ENCODE measurements at places on chromosomes 1 and 21. TPM values are rescaled to one million over a fixed set of nuclear protein-coding genes. Genes with fewer than 3 reads are reported as not detected.

DNA sequence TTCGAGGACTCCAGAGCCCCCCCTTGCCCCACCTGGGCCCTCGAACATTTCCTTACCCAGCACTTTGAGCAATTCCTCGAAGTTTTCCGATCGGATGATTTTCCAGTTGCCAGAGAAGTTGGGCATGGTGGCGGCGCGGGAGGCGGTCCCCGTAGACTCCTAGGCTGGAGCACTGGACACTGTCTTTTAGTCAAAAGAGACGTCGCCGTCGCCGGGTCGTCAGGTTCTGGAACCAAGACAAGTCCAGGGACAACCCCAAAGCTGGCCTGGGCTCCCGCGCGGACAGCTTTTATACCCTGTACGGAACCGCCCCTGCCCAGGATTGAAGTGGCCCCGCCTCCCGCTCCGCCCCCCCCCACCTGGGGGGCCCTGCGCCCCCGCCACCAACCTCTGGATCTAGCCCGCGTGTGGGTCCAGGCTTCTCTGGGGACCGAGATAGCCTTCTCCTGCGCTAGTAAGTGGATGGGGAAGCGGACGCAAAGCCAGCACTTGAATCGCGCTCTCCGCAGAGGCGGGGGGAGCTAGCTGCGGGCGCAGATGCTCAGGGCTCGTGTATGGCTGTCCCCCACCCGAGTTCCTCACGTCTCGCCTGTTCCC is at the start of gene CRABP2:
Gene CRABP2, minus strand, starts transcription at position 263 of the 597 bp plus-strand sequence. Its CDS starts 137 bp downstream, at position 126.
- no peak for DNase-seq

GRCh38 chr1:222385955-222386354 is 161.9 kb downstream of the HHIPL2 start:
- DNase-seq = no peak

GRCh38 chr1:202130816-202131522 is 8.3 kb downstream of the GPR37L1 start:
- no peak for DNase-seq

DNA sequence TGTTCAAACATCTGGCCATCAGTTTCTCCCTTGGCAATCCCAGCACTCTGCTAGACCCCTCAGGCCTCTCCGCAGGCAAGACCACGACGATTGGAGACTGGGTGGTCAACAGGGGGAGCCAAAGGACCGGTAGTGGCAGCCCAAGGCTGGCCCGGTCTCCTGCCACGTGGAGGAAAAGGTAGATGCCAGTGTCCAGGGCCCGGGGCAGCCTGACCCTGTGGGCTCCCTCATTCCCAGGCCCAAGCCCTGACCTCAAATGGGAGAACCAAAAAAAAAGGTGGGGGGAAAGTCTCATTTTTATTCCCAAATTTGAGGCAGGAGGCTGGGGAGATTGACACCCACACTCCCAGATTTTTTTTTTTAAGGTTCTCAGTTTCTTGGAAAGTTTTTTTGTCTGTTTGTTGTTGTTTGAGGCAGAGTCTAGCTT is 24.8 kb downstream of the S100A6 start:
- DNase-seq = peak; percentile 88

DNA sequence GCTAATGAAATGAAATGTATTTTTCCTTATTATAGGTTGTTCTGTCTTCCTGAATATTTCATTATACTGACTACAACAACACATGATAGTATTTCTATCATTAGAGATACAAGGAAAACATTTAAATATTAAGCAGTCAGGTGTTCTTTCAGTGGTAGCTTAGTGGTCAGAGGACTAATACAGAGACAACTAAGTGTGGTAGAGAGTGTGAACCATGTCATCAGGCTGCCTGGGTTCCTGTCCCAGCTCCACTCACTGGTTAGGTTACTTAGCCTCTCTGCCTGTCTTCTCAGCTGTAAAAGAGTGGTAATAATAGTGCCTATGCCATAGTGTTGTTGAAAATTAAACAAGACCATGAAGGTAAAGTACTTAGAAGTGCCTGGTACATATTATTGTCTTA is 3.9 kb downstream of the UAP1 start:
- no peak for DNase-seq

GRCh38 chr1:65260851-65261473 is 48.4 kb upstream of the DNAJC6 start:
- peak; percentile 38 for DNase-seq

DNA sequence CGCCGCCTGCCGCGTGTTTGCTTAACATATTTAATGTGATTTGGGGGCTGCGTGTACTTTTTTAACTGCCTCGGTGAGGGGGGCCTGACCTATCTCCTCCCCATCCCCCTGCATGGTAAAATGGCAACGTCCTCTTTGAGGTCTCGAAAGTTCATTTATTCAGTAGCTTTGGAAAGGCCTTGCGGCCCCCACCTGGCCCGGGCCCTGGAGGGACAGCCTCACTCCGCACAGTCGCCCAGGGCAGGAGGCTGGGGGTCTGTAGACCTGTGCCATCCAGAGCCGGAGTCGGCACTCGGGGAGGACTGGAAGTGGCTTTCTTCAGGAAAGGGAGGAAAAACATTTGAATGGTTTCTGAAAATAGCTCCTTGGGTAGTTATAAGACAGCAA is 38.0 kb upstream of the ACTRT2 start:
- DNase-seq = no peak

- DNase-seq = peak; percentile 9
Observed at GRCh38 chr1:175470591-175470990, 272.8 kb downstream of the TNR start.

- DNase-seq = no peak
Observed at GRCh38 chr1:207070811-207071210, 17.7 kb downstream of the PFKFB2 start.

DNA sequence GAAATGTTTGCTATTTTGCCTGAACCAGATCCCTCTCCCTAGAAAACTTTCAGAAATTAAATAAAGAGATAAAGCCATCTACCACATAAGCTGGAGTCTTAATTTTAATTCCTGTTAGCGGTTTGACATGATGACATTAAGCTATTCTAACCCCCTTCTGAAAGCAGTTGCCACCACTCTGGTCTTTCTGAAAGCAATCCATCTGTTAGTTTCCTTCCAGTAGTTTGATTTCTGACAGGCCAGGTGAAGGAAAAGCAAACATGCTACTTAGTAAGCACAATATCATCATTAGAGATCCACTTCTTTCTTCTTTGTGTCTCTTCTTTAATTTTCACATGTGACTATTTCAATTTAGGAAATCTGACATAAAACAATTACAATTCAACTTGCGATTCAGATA is 39.9 kb downstream of the RGL1 start:
- no peak for DNase-seq

DNA sequence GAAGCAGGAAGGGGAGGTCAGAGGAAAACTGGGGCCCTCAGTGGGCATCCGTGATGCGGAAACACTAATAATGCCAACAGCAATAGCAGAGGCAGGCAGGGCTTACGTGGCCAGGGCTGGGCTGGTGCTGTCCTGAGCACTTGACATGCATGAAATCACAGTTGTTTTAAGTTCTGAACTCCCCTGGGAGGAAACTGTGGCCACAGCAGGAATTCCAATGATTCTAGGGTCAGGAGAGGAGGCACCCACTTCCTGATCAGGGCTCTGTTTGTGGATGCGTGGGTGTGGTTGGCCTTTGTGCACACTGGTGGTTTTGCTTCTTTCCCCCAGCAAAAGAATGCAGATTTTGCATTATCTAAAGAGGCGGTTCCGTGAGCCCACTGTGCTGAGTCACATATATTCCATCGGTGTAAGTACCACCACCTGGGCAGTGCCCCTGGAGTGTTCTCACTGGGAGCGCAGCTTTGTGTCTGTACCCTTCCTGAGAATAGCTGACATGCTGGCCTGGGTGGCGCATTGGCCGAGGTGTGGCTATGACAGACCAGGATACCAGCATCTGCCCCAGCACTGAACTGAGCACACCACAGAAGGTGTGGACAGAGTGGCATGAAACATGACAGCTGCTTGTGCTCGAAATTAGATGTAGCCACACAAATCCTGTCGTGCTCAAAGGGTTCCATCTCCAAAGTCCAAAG is 71.0 kb downstream of the PDE9A start:
- DNase-seq = peak; percentile 67

DNA sequence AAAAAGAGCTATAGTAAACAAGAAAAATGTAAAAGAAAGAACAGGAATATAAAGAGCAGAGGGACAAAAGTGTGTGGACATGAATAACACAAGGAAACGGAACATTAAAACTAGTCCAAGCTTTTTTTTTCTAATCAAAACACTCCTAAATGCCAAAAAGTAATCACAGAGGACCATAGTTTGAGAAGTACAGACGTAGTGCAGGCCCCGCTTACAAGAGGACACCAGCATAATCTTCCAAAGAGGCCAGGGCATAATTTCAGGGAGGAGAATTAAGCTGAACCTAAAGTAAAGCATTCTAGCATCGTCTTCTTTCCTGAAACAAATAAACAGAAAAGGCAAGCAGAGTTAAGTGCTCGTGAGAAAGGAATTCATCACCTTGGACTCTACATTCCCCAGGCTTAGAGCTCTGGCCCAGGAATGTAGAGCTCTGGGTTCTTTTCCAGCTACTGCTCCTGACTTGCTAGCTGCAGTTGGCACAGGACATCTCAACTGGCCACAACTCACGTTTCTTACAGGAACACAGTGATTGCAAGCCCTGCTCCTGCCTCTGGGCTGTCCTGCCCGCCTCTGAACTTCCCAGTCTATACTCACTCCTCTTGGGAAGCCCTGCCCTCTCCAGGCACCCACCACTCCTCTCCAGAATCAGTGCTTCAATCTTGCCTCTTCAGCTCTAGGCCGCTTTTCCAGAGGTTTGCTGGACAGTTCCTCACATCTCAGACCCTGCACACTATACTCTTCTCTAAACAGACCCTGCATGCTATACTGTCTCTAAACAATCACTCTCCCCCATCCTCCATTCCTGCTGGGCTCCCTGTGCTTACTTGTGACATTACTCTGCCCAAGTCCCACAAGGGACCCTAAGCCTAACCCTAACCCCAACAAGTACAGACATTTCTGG is 9.8 kb downstream of the RGS8 start:
- no peak for DNase-seq

- peak; percentile 89 for DNase-seq
Observed at GRCh38 chr1:39196244-39197215, 8.0 kb upstream of the MACF1 start.

DNA sequence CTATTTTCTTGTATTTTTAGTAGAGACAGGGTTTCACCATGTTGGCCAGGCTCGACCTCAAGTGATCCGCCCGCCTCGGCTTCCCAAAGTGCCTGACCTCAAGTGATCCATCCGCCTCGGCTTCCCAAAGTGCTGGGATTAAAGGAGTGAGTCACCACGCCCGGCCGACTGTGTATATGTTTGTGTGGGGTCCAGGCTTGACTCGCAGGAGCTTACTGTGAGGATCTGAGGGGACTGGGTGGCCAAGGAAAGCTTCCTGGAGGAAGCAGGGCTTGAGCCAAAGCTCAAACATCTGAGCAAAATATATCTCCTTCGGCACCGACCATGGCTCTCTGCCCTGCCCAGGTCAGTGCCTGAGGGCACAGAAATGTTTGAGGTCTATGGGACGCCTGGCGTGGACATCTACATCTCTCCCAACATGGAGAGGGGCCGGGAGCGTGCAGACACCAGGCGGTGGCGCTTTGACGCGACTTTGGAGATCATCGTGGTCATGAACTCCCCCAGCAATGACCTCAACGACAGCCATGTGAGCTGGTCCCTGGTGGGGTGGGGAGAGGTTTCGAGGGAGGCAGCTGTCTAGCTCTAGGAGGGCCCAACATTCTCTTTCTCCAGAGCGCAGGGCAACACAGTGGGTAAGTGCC is 10.5 kb downstream of the PADI3 start:
- no peak for DNase-seq

DNA sequence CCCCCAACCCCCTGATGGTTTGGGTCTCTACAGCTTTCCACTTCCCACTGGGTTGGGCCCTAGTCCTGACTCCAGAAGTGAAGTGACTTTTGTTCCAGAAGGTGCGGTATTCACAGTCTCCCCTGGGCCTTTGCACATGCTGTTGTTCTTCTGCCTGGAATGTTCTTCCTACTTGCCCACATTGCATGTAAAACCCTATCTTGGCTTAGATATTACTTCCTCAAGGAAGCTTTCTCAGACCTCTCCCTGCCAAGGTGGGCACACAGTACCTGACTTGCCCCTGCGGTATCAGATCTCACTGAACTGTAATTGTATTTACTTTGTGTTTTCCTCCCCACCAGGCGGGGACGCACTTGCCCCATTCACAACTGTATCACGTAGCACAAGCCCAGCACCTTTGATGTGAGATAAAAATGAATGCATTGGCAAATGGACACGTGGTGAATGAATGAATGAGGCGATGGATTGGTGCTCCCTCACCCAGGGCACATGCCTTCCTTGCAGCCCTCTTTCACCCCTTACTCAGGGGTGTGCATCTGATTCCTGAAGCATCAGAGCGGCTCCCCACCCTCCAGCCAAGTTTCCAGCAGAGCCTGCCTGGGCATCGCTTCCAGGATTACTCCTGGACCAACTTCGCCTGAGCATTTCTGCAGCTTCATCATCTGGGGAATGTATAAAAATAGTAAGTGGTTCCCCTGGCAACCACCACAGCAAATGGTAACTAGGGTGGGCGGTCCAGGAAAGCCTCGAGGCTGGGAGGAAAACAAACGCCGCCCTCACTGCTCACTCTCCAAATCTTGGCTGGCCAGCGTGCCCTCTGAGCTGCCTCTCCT is 19.8 kb downstream of the NENF start:
- no peak for DNase-seq

DNA sequence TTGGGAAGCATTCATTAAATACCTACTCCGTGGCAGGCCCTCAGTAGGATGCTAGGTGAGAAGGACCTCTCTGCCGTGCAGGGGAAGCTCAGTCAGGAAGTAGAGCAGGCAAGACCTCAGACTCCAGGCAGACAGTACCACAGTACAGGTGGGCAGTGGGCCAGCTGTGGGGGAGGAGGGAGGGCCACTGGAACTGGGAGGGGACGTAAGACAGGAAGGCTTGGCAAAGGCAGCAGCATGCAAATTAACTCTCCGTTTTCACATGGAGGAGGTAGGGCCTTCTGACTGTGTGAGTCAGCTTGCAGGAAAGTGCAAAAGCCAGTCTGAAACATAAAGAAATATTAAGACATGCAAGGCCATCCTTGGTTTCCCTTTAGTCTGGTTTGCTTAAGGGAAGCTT is 157.7 kb downstream of the TRIM33 start:
- DNase-seq = no peak

GRCh38 chr21:46431884-46432488 is 26.7 kb upstream of the DIP2A start:
- DNase-seq = no peak

DNA sequence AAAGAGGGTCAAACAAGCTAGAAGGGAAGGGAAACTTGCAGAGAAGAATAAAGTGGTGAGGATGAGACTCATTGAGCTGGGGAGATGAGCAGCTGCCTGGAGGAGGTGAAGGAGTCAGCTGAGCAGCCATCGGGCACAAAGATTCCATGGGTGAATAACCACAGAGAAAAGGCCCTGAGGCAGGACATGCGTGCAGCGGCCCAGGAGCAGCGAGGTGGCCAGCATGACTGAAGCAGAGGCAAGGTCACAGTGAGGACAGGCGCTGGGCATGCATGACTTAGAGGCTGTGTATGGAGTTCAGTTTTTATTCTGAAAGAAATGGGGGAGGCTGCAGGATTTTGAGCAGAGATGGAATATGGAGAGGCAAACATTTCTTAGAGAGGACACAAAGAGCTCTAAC is 24.9 kb downstream of the OLFML2B start:
- DNase-seq = no peak

GRCh38 chr21:32281531-32281930 is 2.7 kb upstream of the MIS18A start:
- no peak for DNase-seq

ACTL8 gene
- total RNA-seq = 1.1 TPM

PRDM16 gene
- total RNA-seq = 0.61 TPM

INSRR gene
- not detected for total RNA-seq

HAPLN2 gene
- not detected for total RNA-seq

TOR1AIP2 gene
- 80.5 TPM for total RNA-seq

S100A11 gene
- total RNA-seq = 566 TPM

SLC9C2 gene
- not detected for total RNA-seq

STRIP1 gene
- 35.5 TPM for total RNA-seq

AADACL3 gene
- not detected for total RNA-seq

FMO4 gene
- total RNA-seq = 5.9 TPM

TCHHL1 gene
- not detected for total RNA-seq

FMO5 gene
- total RNA-seq = 1.4 TPM
